Non-pigmented ciliary epithelial cell (primary cell): ENCODE measurements at places on chromosomes 5 and 9.
A peak's percentile ranks its signal among the peaks of the same experiment; 100 is the strongest.

GRCh38 chr9:86868616-86869015, 78.7 kb downstream of the GAS1 start:
- no peak for DNase-seq

GRCh38 chr5:120535900-120536299, 71.8 kb downstream of the PRR16 start:
- no peak for DNase-seq

DNA sequence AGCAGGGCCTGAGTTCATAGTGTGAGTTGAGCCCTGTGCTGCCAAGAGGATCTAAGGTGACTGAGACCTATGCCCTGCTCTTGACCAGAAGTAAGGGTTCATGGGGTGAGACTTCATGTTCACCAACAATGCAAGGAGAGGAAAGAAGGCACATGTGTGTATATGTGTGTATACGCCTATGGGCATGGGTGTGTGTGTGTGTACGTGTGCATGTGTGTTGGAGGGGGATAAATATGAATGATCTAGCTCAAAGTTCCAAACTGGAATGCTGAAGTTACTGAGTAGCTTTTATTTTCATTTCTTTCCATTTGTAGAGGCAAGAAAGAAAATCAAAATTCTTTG, 25.6 kb upstream of the HAND1 start:
- DNase-seq, result no peak

GRCh38 chr5:4230471-4230785, 634.8 kb downstream of the IRX1 start:
- DNase-seq, result no peak

DNA sequence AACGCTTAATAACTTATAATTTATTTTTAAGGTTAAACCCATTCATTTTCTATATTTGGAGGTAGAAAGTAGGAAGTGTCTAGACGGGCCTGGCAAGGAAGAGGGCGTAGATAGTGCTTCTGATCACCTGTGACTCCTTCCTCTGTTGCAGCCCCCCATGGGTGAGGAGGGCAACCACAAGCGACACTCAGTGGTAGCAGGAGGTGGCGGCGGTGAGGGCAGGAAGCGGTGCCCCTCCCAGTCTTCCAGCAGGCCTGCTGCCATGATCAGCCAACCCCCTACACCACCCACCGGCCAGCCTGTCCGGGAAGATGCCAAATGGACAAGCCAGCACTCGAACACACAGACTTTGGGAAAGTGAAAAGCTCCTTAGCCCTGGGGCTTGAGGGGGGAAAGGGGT, 36.7 kb downstream of the FAXDC2 start:
- DNase-seq, result no peak

DNA sequence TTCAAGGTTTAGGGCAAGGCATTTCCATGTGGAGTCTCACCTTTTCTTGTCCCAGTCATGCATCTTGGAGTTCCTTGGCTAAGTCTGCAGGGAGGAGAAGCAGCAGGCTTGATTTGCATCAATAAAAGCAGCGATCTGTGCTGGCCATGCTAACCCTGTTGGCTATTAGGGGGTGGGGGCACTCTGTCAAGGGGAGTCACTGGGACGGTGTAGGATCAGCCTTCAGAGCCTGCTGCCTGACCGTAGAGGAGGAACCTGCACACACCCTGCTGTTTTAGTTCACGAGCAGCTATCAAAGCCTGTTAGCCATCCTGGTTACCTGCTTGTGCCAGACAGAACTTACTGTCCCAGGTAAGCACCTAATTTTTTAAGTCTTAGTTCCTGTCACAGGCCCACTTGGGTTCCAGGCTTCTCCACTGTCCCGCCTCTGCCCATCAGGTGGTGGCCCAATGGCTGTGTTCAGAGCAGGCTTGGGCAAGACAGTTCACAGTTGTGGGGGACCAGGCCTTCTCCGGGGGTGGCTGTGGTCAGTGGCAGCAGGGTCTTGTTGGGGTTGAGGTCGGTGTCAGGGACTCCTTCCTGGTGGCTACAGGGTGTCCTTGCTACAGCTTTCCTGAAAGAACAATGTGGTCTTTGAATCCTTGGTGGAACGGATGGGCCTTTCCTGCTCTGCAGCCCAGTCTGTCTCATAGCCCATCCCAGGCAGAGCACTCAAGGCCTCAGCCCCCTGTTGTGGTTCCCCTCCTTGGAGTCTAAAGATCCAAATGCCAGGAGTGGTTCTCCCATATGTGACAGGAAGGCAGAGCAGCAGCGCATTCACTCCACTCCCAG, 43.7 kb downstream of the SECISBP2 start:
- DNase-seq, result no peak

DNA sequence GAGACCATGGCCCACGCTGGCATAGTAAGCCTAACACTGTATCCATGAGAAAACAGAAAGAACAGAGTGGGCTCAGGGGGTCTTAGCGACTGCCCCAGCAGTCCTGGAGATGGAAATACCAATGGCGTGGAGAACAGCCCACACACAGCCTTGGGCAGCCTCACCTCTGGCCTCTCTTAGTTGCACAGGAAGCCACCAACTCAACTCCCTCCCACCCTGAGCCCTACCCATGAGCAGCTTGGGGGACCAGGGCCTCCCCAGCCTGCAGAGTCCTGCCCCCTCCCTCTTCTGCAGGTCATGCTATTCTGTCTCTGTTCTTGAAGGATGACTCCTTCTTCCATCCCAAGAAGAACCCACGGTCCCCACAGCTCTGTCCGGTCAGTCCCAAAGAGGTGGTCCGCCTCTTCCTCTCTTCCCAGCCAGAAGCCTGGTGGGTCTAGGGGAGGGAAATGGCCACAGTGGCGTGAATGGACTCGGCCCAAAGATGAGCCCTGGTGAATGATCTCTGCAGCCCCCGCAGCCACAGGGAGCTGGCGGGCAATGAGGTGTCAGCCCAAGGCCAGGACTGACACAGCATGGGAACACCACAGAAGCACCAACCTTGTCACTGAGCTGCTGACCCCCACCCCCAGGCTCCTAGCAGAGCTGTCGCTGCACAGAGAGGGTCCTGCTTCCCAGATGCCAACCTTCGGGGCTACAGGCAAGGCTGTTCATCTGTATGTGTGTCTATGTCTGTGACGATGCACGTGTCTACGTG, 131.2 kb downstream of the ROR2 start:
- no peak for DNase-seq

GRCh38 chr9:92808726-92809451, 44.3 kb upstream of the BICD2 start:
- DNase-seq, result peak; percentile 8

GRCh38 chr5:31807789-31808540, 169.0 kb downstream of the PDZD2 start:
- no peak for DNase-seq

DNA sequence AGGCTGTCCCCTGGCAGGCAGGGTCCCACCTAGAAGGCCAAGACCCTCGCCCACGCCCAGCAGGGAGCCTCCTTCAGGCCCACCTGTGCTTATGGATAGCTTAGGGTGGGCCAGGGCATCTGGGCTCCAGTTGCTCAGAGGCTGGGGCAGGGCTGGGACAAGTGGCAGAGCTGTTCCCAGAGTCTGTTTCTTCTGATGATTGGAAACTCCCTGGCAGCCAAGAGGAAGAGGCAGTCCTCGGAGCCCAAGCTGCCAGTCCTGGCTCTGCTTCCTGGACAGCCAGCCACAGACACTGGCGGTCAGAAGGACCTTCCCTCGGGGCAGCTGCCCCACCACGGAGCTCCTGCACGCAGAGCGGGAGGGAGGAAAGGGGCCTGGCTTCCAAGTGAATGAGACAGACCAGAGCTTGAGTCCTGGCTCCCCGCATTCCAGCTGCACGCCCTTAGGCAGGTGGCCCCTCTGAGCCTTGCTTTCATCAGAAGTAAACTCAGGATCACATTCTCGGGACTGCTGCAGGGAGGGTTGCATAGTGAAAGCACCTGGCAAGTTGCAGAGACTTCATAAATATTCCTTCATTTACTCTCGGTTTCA, 37.9 kb upstream of the GABRP start:
- no peak for DNase-seq

DNA sequence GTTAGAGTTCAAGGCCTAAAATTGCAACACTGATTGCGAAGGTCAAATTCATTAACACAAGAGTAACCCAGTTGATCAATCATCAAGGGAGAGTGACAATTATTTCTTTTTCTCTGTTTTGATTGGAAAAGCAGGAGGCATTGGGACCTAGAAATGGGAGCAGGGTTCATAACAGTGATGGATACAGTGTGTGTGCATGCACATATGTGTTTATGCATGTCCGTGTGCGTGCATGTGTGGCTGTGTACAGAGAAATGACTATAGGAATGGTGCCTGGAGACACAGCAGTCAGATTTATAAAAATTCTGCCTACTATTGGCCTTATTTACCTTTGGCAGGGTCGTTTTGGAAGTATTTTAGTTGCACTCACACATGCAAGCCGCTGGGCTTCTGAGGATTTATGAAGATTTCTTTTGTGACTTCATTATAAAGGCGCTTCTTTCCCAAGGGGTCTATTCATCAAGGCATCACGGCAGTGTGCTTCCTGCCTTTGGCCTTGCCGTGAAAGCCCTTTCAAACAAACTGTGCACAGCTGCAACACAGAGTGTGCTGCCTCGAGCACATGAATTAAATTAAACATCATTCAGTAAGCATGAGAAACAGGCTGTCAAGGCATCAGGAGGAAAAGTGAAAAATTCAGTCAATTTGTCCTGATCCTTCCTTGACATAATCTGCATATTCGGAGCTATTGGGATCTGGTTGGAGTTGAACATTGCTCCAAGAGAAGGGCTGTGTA, 122.8 kb upstream of the PUM3 start:
- DNase-seq, result no peak

DNA sequence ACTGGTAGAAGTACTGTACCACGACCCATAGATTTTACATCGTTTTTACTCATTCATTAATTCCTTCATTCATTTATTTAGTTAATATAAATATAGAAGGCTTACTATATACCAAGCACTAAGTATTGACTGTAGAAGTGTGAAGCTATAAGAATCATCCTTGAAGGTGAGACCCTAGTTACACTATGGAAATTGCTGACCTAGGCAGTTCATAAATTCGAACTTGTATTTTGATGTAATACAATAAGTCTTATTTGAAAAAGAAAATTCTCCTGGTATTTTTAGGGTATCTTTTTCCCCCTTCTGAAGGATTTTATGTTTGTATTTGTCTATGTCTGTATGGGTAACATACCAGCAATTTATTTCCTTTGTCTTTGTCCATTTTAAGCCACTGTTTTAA, 220.1 kb upstream of the DMAC1 start:
- no peak for DNase-seq

DNA sequence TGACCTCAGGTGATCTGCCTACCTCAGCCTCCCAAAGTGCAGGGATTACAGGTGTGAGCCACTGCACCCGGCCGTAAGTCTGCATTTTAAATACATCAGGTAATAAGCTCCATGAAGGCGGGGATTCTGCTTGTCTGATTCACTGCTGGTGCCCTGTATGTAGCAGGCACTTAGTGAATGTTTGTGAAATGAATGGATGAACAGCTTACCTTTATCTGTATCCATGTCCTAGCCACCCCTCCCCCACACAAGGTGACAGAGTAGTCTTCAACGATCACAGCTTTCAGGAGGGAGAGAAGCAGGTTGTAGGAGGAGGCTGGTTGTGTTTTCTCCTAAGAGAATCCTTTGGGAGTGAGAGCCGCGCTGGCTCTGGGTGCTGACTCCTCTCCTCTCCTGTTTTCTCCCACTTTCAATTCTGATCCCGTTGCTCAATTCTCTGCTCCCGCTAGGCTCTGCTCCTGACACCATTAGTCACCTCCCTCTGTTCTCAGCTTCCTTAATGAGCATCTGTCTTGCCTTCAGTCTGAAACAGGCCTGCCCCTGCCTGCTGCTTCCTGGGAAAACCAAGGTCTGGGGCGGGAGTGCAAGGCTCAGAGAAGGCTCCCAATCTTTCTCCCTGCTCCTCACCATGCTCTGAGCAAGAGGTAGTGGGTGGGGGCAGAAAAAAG, 88.8 kb upstream of the CTNNA1 start:
- no peak for DNase-seq

GRCh38 chr5:132776938-132777208, 166 bp downstream of the SEPTIN8 start:
- DNase-seq, result no peak

GRCh38 chr5:73380710-73381589, 67.6 kb downstream of the FOXD1 start:
- DNase-seq, result no peak

- DNase-seq, result no peak
Measured at GRCh38 chr9:90871327-90871935, 69.8 kb downstream of the SYK start.

GRCh38 chr5:149930043-149930748, 14.4 kb downstream of the PDE6A start:
- no peak for DNase-seq

DNA sequence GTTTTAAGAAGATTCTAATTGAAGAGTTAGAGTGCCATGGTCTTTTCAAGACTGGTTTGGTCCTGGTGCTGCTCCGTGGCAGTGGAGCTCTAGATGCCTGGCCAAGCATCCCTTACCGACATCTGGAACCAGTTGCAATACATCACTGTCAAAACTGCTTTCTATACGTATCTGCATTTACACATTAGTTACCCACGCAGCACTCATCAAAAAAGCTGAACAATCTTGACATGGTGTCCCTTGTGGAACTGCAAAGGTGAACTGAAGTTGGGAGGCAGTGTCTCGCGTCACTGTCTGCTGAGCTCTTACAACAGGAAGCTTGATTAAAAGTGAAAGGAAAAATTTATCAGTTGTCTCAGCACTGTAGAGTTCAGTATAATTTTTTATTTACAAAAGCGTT, 82.6 kb downstream of the PBX3 start:
- DNase-seq, result no peak

DNA sequence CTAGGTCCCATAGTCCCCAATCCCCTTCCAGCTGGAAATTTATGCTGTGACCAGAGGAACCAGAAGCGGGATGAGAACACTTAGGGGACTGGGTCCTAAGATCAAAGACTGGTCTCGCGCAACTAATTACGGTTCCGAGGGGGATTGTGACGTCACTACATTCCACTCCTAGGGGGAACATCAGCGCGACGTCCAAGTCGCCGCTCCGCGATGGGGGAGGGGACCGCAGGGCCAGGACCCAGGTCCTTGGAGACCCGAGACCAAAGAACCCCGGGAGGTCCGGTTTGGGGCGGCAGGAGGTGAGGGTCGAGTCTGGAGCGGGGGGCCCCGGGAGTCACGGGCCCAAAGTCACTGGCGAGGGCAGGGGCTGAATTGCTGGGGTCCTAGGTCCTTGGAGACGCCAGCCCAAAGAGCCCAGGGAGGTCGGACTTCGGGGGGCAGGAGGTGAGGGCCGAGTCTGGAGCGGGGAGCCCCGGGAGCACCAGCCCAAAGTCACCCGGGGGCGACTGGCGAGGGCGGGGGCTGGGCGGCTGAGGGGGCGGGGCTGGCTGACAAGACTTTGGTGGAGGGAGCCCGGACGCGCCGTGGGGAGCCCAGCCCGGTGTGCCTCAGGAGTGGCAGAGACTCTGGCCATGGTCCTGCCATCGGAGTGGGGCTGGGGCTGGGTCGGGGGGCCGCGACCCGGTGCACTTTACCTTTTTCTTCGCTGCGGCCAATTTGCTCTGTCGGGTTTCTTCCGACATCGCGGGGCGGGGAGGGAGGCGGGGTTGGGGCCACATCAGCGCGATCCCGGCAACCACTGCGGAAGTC, at the start of gene GOLGA2:
Gene GOLGA2 (minus strand): TSS at position 810 of the 810 bp plus-strand sequence. CDS start 31 bp downstream, at position 779.
- DNase-seq, result no peak

GRCh38 chr9:91580136-91580535, 156.5 kb upstream of the NFIL3 start:
- peak; percentile 22 for DNase-seq
